ENCODE measurements at places on chromosomes 16 and 17.
A peak's percentile ranks its signal among the peaks of the same experiment; 100 is the strongest.

- no peak for DNase-seq
Observed at GRCh38 chr17:68542698-68543463, 30.7 kb downstream of the PRKAR1A start.

DNA sequence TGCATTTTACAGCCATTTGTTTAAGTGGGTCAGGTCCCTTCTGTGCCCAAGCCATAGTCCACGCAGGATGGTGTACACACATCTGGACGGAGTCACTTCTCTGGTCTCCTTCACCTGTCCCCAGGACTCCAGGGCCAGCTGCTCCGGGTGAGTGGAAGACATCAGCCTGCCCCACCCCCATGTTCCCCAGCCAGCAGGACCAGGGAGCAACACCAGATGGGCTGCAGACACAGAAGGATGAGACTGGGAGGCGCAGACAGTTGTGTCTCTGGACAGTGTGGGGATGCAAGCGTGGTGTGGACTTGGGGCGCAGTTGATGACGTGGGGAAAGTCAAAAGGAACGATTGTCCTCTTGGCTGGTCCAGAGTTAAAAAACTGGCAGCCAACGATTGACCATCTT lies 24.6 kb upstream of the WFDC1 start:
- DNase-seq = no peak

- DNase-seq = no peak
Observed at GRCh38 chr16:84500531-84500930, 3.9 kb downstream of the MEAK7 start.

GRCh38 chr16:769184-769784 lies 8.8 kb downstream of the MSLN start:
- DNase-seq = no peak

- no peak for DNase-seq
Observed at GRCh38 chr17:68733241-68734176, 132.3 kb upstream of the FAM20A start.

DNA sequence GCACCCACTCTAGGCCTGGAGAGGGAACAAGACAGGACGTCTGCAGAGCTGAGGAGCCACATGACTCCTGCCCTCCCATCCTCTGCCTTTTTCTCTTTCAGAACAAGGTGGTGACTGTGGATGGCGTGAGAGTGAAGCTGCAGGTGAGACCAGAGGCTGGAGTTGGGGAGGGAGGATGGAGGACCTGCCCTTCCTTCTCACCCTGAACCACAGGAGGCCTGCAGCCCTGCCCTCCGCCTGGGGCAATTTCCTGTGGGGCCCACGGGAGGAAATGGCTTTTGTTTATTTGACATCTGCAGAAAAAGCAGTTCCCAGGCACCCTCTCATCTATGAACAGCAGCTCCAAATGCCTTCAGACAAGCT lies 5.1 kb downstream of the RAB37 start:
- peak; percentile 90 for DNase-seq

- no peak for DNase-seq
Observed at GRCh38 chr17:8366231-8366630, 10.3 kb downstream of the KRABD2 start.

GRCh38 chr16:78284957-78285434 lies 185.5 kb downstream of the WWOX start:
- no peak for DNase-seq

- no peak for DNase-seq
Observed at GRCh38 chr16:77679901-77680300, 42.4 kb upstream of the NUDT7 start.

DNA sequence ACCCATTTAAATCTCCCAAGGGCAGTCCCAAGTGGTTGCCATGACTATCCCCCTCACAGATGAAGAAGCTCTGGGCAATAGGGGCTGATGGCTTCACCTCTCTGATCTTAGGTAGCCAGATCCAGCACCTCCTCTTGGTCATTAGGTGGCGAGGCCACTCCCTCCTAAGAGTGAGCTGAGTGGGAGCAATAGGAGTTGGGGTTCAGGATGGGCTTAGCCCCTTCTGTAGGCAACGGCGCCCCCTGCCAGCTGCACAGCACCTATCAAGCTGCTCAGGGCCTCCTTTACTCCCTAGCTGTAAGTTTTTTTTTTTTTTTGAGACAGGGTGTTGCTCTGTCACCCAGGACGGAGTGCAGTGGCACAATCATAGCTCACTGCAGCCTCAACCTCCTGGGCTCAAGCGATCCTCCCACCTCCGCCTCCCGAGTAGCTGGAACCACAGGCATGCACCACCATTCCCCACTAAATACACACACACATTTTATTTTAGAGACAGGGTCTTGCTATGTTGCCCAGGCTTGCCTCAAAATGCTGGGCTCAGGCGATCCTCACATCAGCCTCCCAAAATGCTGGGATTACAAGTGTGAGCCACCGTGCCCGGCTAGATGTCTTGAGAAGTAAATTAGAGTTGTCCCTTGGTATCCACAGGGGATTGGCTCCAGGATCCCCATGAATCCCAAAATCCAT lies 3.5 kb upstream of the RRAD start:
- DNase-seq = no peak

- no peak for DNase-seq
Observed at GRCh38 chr16:11696266-11697012, 28.2 kb downstream of the SNN start.

GRCh38 chr16:24939738-24940137 lies 75.4 kb downstream of the ARHGAP17 start:
- DNase-seq = no peak

- DNase-seq = no peak
Observed at GRCh38 chr17:5099271-5099670, 12.4 kb downstream of the ZNF232 start.

GRCh38 chr17:9363440-9364350 lies 211.9 kb downstream of the STX8 start:
- no peak for DNase-seq

DNA sequence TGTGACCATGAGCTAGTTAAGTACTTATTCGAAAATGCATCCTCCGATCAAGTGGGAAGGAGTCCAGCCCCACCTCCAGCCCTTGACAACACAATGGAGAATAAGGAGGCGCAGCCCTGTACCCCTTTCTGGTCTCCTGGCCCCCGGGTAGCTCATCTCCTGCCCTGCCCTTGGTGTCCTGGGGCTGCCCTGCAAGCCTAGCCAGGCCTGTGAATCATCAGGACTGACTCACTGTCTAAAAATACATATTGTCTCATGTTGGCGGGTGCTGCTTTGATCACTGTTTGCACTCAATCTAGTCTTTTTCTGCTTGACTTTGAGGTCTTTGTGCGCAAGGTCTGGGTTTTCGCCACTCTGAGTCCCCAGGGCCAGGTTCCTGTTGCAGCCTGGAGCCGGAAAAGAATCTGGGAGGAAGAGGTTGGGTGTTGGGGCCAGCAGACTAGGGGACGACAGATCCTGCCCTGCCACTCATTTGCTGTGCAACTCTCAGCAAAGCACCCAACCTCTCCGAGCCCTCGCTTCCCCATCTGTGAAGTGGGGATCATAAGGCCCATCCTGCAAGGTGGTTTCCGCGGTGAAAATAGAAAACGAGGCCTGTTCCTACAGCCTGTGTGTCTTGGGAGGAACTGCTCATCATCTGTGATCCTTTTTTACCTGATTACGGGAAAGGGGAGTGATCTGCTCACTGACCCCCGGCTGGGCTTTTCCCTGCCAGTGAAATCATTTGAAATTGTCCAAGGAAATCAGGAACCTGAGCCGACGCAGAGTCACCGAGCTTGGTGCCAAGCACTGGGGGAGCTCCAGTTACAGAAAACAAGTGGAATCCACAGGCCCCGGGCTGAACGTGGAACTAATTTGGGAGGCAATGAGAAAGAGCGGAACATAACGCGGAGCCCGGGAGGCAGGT lies 230.4 kb downstream of the PARN start:
- DNase-seq = no peak

DNA sequence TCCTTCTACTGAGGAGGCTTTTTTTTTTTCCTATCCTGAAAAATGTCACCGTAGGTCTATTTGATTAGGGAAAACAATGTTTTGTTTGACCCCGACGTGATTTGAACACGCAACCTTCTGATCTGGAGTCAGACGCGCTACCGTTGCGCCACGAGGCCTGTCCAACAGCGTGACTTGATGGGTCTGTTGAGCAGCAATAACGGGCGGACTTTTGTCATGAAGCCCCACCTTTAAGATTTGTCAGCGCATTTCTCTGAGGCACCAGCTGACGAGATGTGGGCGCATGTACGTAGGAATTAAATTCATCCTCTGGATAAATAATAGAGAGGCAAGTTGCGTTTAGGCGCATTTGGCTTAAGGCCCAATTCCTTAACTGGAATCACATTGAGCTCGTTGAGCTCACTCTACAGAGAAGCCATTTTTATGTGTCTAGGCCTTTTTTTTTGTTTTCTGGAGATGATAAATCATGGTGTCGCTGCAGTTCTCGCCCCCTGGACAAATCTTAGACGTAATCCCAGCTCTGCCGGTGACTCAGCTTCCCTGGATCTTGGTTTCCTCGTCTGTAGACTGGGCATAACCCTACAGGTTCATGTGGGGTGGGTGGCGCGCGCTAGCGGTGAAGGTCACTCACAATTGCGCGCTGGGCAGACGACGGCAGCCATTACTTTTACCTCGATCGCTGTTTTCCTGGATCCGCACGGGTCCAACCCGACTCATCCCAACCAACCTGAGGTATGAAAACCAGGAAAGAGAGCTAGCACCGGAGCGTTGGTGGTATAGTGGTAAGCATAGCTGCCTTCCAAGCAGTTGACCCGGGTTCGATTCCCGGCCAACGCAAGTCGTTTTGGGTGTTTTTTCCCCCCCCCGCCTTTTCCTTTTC lies 10.6 kb upstream of the AURKB start:
- DNase-seq = peak; percentile 88

- no peak for DNase-seq
Observed at GRCh38 chr16:56483394-56483793, 32.0 kb downstream of the OGFOD1 start.

GRCh38 chr17:62562656-62563055 lies 64.8 kb upstream of the MRC2 start:
- DNase-seq = no peak

GRCh38 chr17:75808905-75809621 lies 24.5 kb downstream of the UNK start:
- no peak for DNase-seq

- DNase-seq = no peak
Observed at GRCh38 chr17:45784293-45784740, at the start of gene CRHR1. TSS of gene CRHR1 (plus strand) at chr17:45784320. CDS start at chr17:45784545, 225 bp downstream.

- DNase-seq = no peak
Observed at GRCh38 chr16:58057121-58057520, 31.6 kb downstream of the MMP15 start.

DNA sequence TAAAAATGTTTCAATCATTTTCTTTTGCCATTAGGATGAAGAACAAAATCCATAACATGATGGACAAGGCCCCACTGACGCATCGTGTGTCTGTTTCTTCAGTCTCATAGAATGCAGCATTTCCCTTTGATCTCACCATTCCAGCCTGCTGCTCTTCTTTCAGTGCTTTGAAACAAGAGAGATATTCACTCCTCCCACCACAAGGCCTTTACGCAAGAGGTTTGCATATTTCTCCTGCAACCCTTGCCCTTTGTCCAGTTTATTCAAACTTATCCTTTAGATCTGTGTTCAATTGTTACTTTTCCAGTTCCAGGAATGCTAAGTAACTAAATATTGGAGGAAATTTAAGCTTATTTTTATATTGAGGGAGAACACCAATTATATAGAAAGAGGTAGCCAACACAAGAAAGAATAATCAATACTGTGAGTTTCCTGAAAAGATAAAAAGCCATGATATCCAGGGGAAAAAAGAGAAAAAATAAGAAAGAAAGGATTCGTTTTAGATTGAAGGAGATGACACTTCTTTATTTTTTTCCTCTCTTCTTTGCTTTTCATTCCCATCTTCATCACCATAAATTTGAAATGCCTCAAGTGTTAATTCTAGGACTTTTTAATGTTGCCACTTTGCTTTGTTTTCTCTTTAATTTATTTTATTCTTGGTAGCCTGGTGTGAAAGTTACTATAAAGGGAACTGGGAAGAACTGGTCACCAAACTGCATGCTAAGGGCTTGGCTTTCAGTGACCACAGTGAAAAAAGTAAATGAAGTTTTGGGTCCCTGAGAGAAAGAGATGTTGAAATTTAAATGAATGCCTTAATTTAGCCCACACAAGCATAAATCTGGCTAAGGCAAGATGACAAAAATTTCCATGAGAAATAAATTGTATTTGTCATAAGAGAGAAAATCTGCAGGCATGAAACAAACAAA lies 102.1 kb downstream of the KIF2B start:
- no peak for DNase-seq

All from Peyer's patch (tissue), 4 donors.